ENCODE measurements at places on chromosomes 6 and 20.

DNA sequence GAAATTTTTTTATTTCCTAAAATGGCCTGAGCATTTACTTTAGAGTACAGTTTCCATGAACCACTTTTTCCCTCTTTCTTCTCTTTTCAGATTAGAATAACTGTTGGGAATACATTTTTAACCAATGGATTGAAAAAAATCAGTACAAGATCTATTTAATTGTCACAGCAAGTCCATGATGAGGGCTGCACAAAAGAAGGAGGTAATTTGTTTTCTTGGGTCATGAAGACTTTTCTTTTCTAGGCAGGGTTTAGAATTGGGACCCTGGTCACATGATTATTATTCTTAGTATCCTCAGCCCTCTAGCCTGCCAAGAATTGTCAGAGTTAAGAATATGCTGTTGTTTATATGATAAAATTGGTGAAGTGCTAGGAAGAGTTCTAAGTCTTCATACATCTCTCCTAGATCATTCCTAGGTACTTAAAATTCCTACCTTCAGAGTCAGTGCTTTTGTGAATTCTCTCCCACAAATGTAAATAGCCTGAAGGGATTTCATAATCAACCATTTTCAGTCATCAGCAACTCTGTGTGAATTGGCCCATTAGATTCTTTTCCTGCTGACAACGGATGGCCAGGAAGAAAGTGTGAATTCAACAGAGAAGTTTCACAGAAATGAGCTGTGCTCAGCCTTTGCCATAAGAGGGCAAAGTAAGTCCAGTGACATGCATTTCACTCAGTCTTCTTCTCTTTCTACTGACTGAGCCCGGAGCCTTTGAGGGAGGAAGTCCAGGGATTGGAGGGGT, 32.4 kb upstream of the TPBG start:
- DNase-seq, result peak; percentile 93

DNA sequence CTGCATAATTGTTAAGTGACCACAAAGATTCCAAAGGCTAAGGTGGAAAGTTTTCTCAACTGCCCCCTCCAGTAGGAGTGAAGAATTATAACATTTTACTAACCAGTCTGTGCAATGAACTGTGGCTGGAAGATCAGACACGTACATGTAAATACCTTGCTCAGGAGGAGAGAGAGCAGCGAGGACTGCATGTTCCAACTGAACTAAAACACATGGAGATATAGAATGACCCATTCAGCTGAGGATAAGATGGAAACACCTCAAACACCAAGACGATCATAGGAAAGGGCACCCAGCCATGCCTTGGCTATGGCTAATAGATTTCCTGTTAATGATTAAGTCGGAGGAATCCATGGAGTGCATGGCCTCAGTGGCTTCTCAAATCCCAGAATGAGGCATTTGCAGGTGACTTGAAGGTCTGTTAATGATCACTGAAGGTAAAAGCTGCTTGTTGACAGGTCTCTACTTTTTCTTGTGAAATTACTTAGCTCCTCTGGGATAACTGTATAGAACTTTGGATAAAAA, 875.6 kb downstream of the TFAP2A start:
- DNase-seq, result no peak

DNA sequence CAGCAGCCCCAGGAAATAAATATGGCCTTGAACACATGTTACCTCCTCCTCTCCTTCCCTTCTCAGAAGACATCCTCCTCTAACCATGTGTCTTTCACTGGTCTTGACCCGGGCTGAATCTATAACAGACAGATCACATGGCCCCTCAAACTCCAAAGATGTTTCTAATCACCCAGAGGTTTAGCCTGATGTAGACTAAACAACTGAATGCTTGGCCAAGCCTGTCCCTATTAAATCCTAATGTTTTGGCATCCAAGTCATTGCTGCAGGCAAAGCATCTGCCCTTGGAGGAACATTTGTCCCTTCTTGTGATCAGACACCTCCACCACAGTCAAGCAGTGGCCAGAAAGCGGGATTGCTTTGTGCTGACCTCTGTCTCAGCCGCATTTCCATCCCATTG, 65.5 kb downstream of the ANKRD60 start:
- DNase-seq, result no peak

GRCh38 chr6:2791450-2791974, 26.3 kb downstream of the WRNIP1 start:
- DNase-seq, result no peak

- DNase-seq, result no peak
Observed at GRCh38 chr20:62292108-62292507, 10.7 kb upstream of the ADRM1 start.

GRCh38 chr6:36822506-36823269, 16.6 kb downstream of the CPNE5 start:
- peak; percentile 57 for DNase-seq

Measured in HAP-1 (cell line).